ENCODE measurements at places on chromosomes 1 and 21.

DNA sequence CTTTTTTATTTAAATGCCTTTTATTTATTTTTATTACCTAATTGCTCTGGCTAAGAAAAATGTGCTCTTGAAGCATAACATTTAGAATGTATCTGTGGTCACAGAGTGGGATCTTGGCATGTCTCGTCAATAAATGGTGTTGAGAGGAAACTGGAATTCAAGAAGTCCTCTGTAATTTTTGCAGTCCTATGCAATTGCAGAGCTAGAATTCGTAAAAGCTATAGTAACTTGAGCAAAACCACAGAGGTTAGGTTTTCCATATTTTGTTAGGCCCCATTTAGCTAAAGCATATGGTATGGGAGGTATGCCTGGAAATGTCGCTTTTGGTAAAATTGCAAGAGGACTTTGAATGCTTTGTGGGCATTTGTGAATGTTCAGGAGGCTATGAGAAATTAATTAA is 466.7 kb upstream of the NFIA start:
- DNase-seq, result no peak

- no peak for DNase-seq
These were observed 38.4 kb upstream of the CCSAP start for GRCh38 chr1:229381234-229381633.

- peak; percentile 46 for DNase-seq
These were observed at the start of gene RASSF5 for GRCh38 chr1:206507284-206508129. TSS of gene RASSF5 (plus strand) at chr1:206507531. CDS start at chr1:206507603, 72 bp downstream.

- DNase-seq, result no peak
These were observed 3.8 kb downstream of the OR10K2 start for GRCh38 chr1:158422212-158422611.

- DNase-seq, result no peak
These were observed 23.9 kb downstream of the LRP8 start for GRCh38 chr1:53303726-53304515.
